ENCODE measurements at places on chromosomes 4 and X.

- DNase-seq = peak; percentile 26
Observed at GRCh38 chr4:41214136-41214824, at the start of gene APBB2. Gene APBB2 (minus strand): TSS chr4:41214542. CDS start chr4:41033254, 181,288 bp downstream.

GRCh38 chrX:39823424-39823823 lies 274.3 kb downstream of the BCOR start:
- DNase-seq = no peak

GRCh38 chrX:5998456-5998855 lies 230.2 kb downstream of the NLGN4X start:
- DNase-seq = no peak

DNA sequence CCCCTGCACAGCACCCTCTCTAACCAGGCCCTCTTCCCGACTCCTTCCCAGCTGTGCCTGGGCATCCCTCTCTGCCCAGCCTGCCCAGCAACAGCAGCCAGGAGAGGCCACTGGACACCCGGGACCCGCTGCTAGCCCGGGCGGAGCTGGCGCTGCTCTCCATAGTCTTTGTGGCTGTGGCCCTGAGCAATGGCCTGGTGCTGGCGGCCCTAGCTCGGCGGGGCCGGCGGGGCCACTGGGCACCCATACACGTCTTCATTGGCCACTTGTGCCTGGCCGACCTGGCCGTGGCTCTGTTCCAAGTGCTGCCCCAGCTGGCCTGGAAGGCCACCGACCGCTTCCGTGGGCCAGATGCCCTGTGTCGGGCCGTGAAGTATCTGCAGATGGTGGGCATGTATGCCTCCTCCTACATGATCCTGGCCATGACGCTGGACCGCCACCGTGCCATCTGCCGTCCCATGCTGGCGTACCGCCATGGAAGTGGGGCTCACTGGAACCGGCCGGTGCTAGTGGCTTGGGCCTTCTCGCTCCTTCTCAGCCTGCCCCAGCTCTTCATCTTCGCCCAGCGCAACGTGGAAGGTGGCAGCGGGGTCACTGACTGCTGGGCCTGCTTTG lies 1.1 kb downstream of the AVPR2 start:
- no peak for DNase-seq

GRCh38 chr4:3372933-3373465 lies 68.8 kb upstream of the HGFAC start:
- DNase-seq = no peak

Data from activated T-cell treated with anti-CD3 and anti-CD28 coated beads, Interleukin-2, amount 50 U/mL, for 1 hour (primary cell).